Gastroesophageal sphincter (tissue), 4 donors: ENCODE measurements at places on chromosomes 5 and 9.

DNA sequence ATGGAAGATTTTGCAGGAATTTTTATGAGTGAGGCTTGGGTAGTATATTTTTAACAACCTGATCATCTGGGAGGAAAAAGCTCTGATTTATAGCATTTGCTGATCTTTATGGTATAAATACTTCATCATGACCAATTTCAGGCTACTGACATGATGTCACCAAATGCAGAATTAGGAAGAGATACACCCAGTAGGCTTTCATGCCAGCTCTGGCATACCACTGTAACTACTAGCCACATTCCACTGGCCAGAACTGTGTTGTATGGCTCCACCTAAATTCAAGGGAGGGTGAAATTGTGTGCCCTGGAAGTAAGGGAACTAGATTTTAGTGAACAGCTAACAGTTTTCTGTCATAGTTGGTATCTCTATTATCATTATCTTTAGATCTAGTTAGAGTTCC is 17.6 kb downstream of the AP3S1 start:
- ATAC-seq, result no peak

- peak; percentile 67 for ATAC-seq
These were observed 52.6 kb upstream of the TNC start for GRCh38 chr9:115170358-115171073.

GRCh38 chr9:12908895-12909294 is 134.1 kb downstream of the LURAP1L start:
- no peak for ATAC-seq

GRCh38 chr5:173294673-173295320 is 33.4 kb downstream of the STC2 start:
- ATAC-seq, result no peak

GRCh38 chr5:40689438-40689837 is 9.7 kb downstream of the PTGER4 start:
- peak; percentile 79 for ATAC-seq

DNA sequence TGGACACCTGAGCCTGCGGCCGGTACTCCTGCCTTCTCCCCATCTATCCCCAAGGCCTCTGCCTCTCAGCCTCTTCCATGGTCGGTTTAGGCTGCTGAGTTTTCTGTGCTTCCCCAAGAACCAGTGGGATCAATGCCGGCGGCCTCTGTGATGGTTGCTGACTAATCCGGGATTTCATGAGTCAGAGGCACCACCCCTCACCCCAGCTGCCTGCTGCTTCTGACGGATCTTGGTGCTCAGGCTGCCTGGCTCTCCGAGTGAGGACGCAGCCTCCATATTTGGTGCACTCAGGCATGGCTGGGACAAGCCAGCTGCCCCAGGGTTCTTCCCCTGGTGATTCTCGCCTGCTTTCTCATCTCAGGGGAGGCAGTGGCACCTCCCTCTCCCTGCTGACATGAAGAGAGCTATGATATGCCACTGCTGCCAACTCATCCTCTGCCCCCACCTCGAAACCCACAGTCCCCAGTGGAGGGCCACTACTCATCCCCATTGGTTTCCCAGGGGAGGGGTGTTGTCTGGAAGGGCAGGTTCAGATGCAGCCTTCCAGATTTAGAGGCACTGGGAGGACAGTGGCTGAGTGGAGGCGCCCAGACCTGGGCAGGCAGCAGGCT is 3.3 kb upstream of the MAN1B1 start:
- no peak for ATAC-seq

GRCh38 chr9:8448226-8448625 is 648.6 kb upstream of the DMAC1 start:
- ATAC-seq, result no peak
